Thyroid gland (tissue), 4 donors: ENCODE measurements at places on chromosomes 13 and 19. TPM values are rescaled to one million over a fixed set of nuclear protein-coding genes. Genes with fewer than 3 reads are reported as not detected.
A peak's percentile ranks its signal among the peaks of the same experiment; 100 is the strongest.

- no peak for DNase-seq
- H3K27me3 ChIP-seq = no peaks in the 10 kb centered on the region
- no peaks in the 10 kb centered on the region for H3K36me3 ChIP-seq
- H3K4me1 ChIP-seq = peaks cover 53% of the 10 kb centered on the region
- no peak overlapping the region for H3K4me3 ChIP-seq
These were observed 15.9 kb upstream of the SLC35E1 start for GRCh38 chr19:16587833-16588823.

GRCh38 chr13:111115965-111116521 lies 933 bp downstream of the ARHGEF7 start:
- no peaks in the 10 kb centered on the region for H3K36me3 ChIP-seq
- H3K4me3 ChIP-seq = no peak overlapping the region
- DNase-seq = no peak
- H3K4me1 ChIP-seq = peaks cover 5% of the 10 kb centered on the region
- H3K27me3 ChIP-seq = peaks cover 5% of the 10 kb centered on the region

- H3K27ac ChIP-seq = no peak overlapping the region
- no peak overlapping the region for H3K4me3 ChIP-seq
- H3K27me3 ChIP-seq = no peaks in the 10 kb centered on the region
- no peak for DNase-seq
- no peaks in the 10 kb centered on the region for H3K4me1 ChIP-seq
- H3K36me3 ChIP-seq = no peaks in the 10 kb centered on the region
These were observed 38.9 kb upstream of the AMER2 start for GRCh38 chr13:25210842-25211569.

GRCh38 chr13:102091231-102091630 lies 310.6 kb downstream of the FGF14 start:
- no peak overlapping the region for H3K27ac ChIP-seq
- no peak for DNase-seq
- H3K36me3 ChIP-seq = no peaks in the 10 kb centered on the region
- no peak overlapping the region for H3K4me3 ChIP-seq
- no peaks in the 10 kb centered on the region for H3K4me1 ChIP-seq

DNA sequence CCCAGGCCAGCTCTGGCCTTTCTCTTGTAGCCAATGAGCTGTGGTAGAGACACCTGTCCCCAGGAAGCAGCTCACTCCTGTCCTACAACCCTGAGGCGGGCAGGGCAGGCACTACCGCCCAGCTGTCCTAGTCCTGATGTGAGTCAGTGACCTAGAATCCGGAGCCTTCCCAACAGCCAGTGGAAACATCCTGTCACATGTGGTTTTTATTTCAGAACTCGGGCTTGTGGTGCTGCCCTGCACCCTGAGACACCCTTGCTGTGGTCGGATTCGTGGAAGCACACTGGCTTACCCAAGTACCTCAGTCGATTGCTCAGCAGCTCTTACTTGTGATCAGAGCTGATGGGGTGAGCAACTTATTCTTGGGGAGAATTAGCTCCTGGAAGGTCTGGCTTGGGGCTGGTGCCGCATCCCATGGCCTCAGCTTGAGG lies 83.6 kb upstream of the ARHGEF7 start:
- H3K36me3 ChIP-seq = no peaks in the 10 kb centered on the region
- no peak for DNase-seq
- H3K27ac ChIP-seq = no peak overlapping the region
- no peaks in the 10 kb centered on the region for H3K27me3 ChIP-seq
- H3K4me1 ChIP-seq = no peaks in the 10 kb centered on the region

DNA sequence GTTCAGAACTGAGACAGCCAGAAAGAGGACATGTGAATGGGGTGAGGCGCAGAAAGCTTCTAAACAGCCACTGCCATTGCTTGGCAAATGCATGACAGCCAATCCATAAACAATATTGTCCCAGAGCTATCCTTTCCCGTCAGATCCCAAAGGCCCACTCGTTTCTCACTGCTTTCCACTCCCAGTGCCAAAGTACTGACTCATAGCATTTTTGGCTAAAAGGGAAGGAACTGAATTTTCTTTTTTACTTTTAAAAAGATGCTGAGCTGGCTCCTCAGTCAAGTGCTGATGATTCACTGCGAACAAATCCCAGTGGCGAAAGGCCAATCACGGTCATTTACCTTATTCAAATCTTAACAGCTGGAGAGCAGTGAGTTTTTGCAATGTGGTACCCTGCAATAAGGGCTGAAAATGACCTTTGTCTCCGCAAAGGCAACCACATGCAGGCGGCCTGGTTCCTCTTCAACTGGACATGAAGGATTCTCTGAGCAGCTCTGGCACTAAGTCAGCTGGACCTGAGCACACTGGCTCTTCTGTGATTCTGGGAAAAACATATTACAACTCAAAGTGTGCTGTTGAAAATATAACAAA lies 151.7 kb downstream of the DCLK1 start:
- peak; percentile 27 for DNase-seq
- H3K36me3 ChIP-seq = no peaks in the 10 kb centered on the region
- H3K27ac ChIP-seq = no peak overlapping the region
- no peak overlapping the region for H3K4me3 ChIP-seq
- no peaks in the 10 kb centered on the region for H3K4me1 ChIP-seq

DNA sequence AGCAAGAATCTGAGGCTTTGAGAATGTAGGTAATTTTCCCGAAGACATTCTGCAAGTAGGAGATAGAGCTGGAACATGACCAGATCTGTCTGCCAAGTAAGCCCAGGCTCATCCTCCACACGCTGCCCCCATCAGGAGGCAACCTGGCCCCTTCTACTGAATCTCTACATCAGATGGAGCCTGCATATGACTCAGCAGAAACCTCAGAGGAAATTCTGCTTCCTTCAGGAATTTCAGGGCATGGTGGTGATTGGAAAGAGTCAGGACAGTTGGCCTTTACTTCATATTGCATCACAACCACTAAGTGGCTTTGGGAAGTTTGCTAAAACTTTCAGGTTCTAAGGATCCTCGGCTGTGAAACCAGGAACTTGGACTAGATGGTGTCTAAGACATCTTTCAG lies 85.2 kb downstream of the LRRC63 start:
- H3K27me3 ChIP-seq = no peaks in the 10 kb centered on the region
- H3K36me3 ChIP-seq = no peaks in the 10 kb centered on the region
- H3K27ac ChIP-seq = no peak overlapping the region
- H3K4me3 ChIP-seq = no peak overlapping the region
- DNase-seq = no peak
- no peaks in the 10 kb centered on the region for H3K4me1 ChIP-seq

- peak; percentile 21 for DNase-seq
- H3K27ac ChIP-seq = no peak overlapping the region
- peaks cover 8% of the 10 kb centered on the region for H3K36me3 ChIP-seq
- H3K4me1 ChIP-seq = peaks cover 4% of the 10 kb centered on the region
These were observed 15.0 kb downstream of the TMTC4 start for GRCh38 chr13:100659578-100659977.

- H3K27ac ChIP-seq = peak overlapping the region; percentile 26
- H3K27me3 ChIP-seq = no peaks in the 10 kb centered on the region
- no peaks in the 10 kb centered on the region for H3K36me3 ChIP-seq
- DNase-seq = peak; percentile 60
These were observed 85.7 kb downstream of the FOXO1 start for GRCh38 chr13:40580566-40581276.

GRCh38 chr19:19643158-19644053 lies at the start of gene GMIP:
Gene GMIP, minus strand, starts transcription at chr19:19643657. Its CDS starts 128 bp downstream, at chr19:19643529.
- no peaks in the 10 kb centered on the region for H3K27me3 ChIP-seq
- H3K4me3 ChIP-seq = peak within 1 kb of the TSS; percentile 33
- DNase-seq = peak; percentile 82
- H3K27ac ChIP-seq = peak within 1 kb of the TSS; percentile 27
- peaks cover 32% of the 10 kb centered on the region for H3K36me3 ChIP-seq

- no peak overlapping the region for H3K27ac ChIP-seq
- no peaks in the 10 kb centered on the region for H3K36me3 ChIP-seq
- H3K27me3 ChIP-seq = no peaks in the 10 kb centered on the region
- DNase-seq = peak; percentile 41
- H3K4me3 ChIP-seq = no peak overlapping the region
- no peaks in the 10 kb centered on the region for H3K4me1 ChIP-seq
These were observed 4.3 kb upstream of the RLN3 start for GRCh38 chr19:14023404-14024235.

- H3K36me3 ChIP-seq = no peaks in the 10 kb centered on the region
- DNase-seq = no peak
- no peaks in the 10 kb centered on the region for H3K4me1 ChIP-seq
- no peak overlapping the region for H3K4me3 ChIP-seq
These were observed 187.3 kb downstream of the ZNF536 start for GRCh38 chr19:30559446-30559845.

DNA sequence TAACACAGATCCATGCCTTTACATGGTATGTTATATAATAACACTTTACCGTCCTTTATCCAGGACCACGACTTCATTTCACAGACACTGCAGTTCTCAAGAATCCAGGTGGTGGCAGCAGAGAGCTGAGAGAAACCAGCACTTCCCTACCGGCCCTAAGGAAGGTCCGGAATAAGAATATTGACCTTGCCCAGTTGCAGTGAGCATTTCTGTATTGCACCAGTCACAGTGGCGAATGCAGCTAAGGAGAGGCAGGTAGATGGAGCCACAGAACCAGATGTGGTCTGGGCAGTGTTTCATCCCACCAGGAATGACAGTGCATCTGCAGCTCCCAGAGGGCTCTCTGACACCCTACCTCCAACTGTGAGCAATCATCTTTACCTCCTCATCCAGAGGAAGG lies 44.6 kb downstream of the ZNF787 start:
- no peaks in the 10 kb centered on the region for H3K27me3 ChIP-seq
- peaks cover 7% of the 10 kb centered on the region for H3K4me1 ChIP-seq
- H3K4me3 ChIP-seq = no peak overlapping the region

- H3K4me1 ChIP-seq = peaks cover 18% of the 10 kb centered on the region
- H3K4me3 ChIP-seq = no peak overlapping the region
- H3K27ac ChIP-seq = peak overlapping the region; percentile 10
- no peaks in the 10 kb centered on the region for H3K27me3 ChIP-seq
- peak; percentile 5 for DNase-seq
These were observed 36.4 kb downstream of the RXFP2 start for GRCh38 chr13:31775686-31776085.

DNA sequence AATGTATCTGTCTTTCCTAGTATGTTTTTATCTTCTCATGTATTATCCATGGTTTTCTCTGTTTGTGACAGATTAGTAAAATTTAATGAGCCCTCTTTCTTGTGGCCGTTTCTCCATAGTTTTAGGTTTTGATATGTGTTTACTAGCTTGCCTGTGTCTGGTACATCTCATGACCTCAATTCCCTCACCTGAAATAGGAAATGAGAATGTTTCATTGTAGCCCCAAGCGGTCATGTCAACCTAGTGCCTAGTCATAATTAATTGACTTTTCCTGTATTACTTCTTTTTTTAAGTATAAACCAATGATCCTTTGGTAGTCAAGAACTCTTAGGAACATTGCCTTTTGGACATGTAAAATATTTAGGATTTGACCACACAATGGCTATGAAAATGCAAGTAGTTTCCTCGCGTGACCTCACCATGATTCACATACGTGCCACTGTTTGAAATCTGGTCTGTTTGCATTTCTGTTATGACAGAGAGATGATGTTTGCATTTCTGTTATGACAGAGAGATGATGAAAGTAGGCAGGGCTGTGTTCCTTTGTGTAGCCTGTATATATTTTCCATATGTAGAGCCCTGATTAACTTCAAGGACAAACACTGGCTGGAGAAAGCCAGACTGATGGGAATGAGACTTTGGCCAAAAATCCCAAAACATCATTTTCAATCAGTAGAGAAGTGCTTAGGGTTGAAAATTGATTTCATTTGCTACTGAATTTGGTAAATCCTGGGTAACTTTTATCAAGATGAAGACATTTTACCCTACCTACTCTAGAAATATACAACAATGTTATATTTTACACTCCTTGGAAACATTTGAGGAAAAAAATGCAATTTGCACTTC lies 104.8 kb downstream of the TNFRSF19 start:
- no peaks in the 10 kb centered on the region for H3K4me1 ChIP-seq
- H3K27me3 ChIP-seq = no peaks in the 10 kb centered on the region
- no peak overlapping the region for H3K4me3 ChIP-seq
- no peak overlapping the region for H3K27ac ChIP-seq
- no peak for DNase-seq

GRCh38 chr13:41654796-41655195 lies 197.4 kb downstream of the RGCC start:
- no peaks in the 10 kb centered on the region for H3K4me1 ChIP-seq
- DNase-seq = no peak
- no peaks in the 10 kb centered on the region for H3K36me3 ChIP-seq
- no peak overlapping the region for H3K27ac ChIP-seq
- H3K4me3 ChIP-seq = no peak overlapping the region
- H3K27me3 ChIP-seq = no peaks in the 10 kb centered on the region

- H3K36me3 ChIP-seq = peaks cover 37% of the 10 kb centered on the region
- H3K4me1 ChIP-seq = no peaks in the 10 kb centered on the region
- DNase-seq = no peak
- no peak overlapping the region for H3K27ac ChIP-seq
- H3K4me3 ChIP-seq = no peak overlapping the region
These were observed 11.3 kb downstream of the IQCN start for GRCh38 chr19:18262917-18263316.

DNA sequence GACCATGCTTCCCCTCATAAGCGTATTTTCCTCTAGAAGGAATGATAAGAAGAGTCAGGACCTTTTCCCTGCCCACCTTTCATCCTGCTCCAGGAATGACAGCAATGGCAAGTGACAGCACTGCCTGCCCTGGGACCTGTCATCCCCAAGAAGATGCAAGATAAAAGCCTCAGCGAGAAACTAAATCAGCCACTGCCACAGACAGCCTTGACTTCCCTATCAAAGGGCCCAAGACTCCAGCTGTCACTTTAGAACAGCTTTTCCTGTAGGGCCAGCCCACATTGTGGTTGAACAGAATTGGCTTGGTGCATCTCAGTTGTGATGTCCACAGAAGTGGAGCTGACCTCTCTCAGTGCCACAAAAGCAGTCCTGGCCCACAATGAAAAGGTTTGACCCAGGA lies 1.1 kb downstream of the RAB8A start:
- no peak overlapping the region for H3K4me3 ChIP-seq
- H3K27me3 ChIP-seq = no peaks in the 10 kb centered on the region
- H3K4me1 ChIP-seq = peaks cover 10% of the 10 kb centered on the region
- H3K36me3 ChIP-seq = no peaks in the 10 kb centered on the region
- DNase-seq = no peak

GRCh38 chr13:48560657-48561337 lies 27.9 kb upstream of the RCBTB2 start:
- no peak overlapping the region for H3K27ac ChIP-seq
- DNase-seq = no peak
- no peaks in the 10 kb centered on the region for H3K4me1 ChIP-seq
- H3K36me3 ChIP-seq = no peaks in the 10 kb centered on the region
- no peak overlapping the region for H3K4me3 ChIP-seq

GRCh38 chr19:40663695-40664692 lies 26.5 kb downstream of the NUMBL start:
- peaks cover 8% of the 10 kb centered on the region for H3K4me1 ChIP-seq
- H3K27ac ChIP-seq = peak overlapping the region; percentile 60
- no peaks in the 10 kb centered on the region for H3K27me3 ChIP-seq
- H3K36me3 ChIP-seq = peaks cover 11% of the 10 kb centered on the region

PRR36 gene
- total RNA-seq = 0.13 TPM

PRODH2 gene
- total RNA-seq = not detected

ADGRE3 gene
- total RNA-seq = not detected

DZIP1 gene
- total RNA-seq = 8.5 TPM

ZNF534 gene
- 0.54 TPM for total RNA-seq

FPR1 gene
- 5.8 TPM for total RNA-seq

ZNF135 gene
- 18.3 TPM for total RNA-seq

PTGIR gene
- 9.0 TPM for total RNA-seq

INSR gene
- total RNA-seq = 101 TPM
